ENCODE measurements at places on chromosomes 7 and 10. TPM values are rescaled to one million over a fixed set of nuclear protein-coding genes. Genes with fewer than 3 reads are reported as not detected.
A peak's percentile ranks its signal among the peaks of the same experiment; 100 is the strongest.

GRCh38 chr7:123871998-123872867, 27.3 kb downstream of the HYAL4 start:
- peak; percentile 20 for DNase-seq
- no peaks in the 10 kb centered on the region for H3K27me3 ChIP-seq
- no peaks in the 10 kb centered on the region for H3K36me3 ChIP-seq
- H3K4me3 ChIP-seq = no peak overlapping the region

DNA sequence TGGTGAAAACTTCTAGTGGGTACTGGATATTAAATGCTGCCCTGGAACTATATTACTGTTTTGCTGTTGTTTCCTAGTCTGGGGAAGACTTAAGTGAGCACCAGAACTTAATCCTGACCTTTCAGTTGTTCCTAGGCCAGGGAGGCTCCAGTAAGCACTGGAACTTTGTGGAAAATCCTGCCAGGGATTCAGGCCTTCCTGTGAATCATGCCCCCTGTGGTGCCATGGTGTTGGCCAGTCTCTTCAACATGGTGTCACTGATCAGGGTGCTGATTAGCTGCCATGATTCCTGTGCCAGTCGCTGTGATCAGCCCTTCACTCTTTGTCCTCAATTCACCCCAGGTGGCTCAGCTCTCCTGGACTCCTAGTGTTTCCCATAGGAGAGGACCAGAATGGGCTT, 8.5 kb upstream of the AOAH start:
- no peaks in the 10 kb centered on the region for H3K36me3 ChIP-seq
- H3K4me1 ChIP-seq = peaks cover 12% of the 10 kb centered on the region
- no peak overlapping the region for H3K27ac ChIP-seq
- H3K27me3 ChIP-seq = no peaks in the 10 kb centered on the region
- DNase-seq = no peak

- no peak overlapping the region for H3K27ac ChIP-seq
- H3K4me1 ChIP-seq = no peaks in the 10 kb centered on the region
- H3K4me3 ChIP-seq = no peak overlapping the region
- no peaks in the 10 kb centered on the region for H3K27me3 ChIP-seq
- no peak for DNase-seq
Observed at GRCh38 chr7:137413901-137414300, 70.4 kb upstream of the PTN start.

DNA sequence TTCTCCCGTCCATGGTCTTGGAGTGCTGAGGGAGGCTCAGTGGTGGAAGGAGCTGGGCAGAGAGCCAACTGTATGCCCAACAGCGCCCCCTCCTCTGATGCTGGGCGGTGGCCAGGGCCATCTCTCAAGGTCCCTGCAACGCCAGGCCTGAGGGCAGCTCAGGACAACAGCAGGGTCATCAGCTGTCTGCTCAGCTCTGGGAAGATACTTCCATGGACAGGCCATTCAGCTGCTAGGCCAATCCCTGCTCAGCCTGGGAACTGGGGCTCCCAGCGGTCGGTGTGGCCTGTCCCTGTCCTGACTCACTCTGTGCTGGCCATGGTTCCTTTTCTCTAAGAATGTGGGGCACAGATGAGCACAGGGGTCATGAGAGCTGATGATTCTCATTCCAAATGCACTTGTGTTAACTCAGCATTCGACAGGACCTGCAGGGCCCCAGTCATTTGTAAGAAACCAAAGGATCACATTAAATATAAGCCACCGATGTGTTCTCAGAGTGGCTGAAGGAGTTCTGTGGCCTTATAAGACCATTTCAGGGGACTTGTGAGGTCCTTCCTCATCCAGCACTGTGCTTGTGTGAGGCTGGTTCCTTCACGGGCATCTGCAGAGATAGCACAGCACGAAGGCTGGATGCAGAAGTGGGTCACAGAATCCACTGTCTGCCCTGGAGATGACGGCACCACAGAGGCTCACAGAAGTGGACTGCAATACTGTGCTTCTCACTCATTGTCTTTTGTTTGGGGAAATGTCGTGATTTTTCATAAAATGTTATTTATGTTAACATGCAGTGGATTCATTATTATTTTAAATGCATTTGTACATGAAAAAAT, 73.0 kb downstream of the ADCY1 start:
- H3K4me3 ChIP-seq = no peak overlapping the region
- H3K27ac ChIP-seq = no peak overlapping the region
- no peaks in the 10 kb centered on the region for H3K36me3 ChIP-seq
- no peak for DNase-seq
- H3K4me1 ChIP-seq = no peaks in the 10 kb centered on the region
- peaks cover 4% of the 10 kb centered on the region for H3K27me3 ChIP-seq

DNA sequence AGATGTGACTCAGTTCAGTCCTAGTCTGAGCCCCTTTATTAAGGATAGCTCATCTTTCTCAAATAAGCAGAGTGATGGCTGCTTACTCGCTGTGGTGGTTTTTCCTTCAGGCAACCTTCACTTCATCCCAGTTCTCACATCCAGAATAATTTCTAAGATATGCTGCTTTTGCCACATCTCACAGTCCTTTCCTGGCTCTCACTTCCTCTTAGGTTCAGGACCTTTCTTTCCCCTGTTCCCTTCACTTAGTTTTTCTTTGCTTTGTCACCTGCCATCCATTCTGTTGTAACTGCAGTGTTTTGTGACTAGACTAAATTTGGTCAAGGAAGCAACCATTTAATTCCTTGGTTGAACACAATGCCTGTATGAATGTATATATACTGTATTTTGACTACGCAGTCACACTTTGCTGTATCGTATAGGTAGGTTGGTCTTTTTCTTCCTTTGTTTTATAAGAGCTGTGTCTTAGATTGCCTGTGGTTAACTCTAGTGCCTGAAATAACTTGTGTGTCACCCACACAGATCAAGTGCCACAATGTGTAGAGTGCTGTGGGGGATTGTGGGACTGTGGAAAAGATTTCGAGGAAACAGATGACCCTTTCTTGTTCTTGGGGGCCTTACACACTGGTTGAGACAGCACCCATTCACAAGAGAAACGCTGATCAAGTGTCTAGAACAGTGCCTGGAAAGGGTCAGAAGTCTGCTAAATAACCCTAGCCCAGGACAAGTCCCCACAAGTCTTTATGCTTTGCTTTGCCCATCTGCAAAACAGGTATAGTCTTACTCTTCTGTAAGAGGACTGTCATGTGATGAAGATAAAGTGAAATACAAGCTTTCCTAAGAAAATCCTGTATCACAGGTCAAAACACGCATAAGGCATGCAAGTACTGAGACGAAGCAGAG, 2.6 kb downstream of the ZNF655 start:
- no peak for DNase-seq
- no peaks in the 10 kb centered on the region for H3K27me3 ChIP-seq
- H3K4me3 ChIP-seq = no peak overlapping the region
- no peak overlapping the region for H3K27ac ChIP-seq
- peaks cover 19% of the 10 kb centered on the region for H3K4me1 ChIP-seq

DNA sequence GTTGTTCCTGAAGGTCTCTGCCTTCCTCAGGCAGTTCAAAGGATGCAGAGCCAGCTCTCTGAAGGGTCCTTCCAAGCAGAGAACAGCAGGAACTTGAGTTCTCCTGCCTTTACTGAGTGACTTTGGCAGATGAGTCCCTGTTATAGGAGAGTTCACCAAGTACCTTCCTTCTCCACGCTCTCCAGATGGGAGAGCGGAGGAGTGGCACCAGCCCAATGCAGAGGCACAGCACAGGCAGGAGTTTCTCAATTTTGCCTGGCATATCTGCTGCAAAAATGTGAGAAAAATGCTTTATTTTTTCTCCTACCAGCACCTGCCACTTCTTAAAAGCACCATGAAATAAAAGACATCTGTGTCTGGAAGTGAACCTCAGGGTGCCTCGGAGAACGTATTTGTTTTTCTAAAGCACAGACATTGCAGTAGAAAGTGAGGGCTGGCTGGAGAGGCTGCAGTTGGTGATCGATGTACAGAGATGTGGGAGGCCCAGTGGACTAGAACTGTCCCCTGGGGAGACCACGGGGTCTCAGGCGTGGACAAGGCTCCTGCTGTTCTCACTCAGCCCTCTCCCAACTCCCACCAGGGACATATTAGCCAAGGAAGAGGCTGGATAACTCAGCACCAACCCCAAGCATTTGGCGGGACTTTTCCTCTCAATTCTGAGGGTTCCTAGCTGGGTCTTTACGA, 174.5 kb downstream of the WDR37 start:
- no peak overlapping the region for H3K4me3 ChIP-seq
- H3K4me1 ChIP-seq = no peaks in the 10 kb centered on the region
- H3K36me3 ChIP-seq = no peaks in the 10 kb centered on the region
- H3K27ac ChIP-seq = no peak overlapping the region
- no peaks in the 10 kb centered on the region for H3K27me3 ChIP-seq
- DNase-seq = no peak

- H3K27me3 ChIP-seq = no peaks in the 10 kb centered on the region
- no peak overlapping the region for H3K4me3 ChIP-seq
- no peaks in the 10 kb centered on the region for H3K4me1 ChIP-seq
- H3K36me3 ChIP-seq = no peaks in the 10 kb centered on the region
- DNase-seq = no peak
- no peak overlapping the region for H3K27ac ChIP-seq
Observed at GRCh38 chr10:91603931-91604331, 28.9 kb downstream of the PPP1R3C start.

ELAPOR2 gene
- 11.1 TPM for total RNA-seq

CPXM2 gene
- not detected for total RNA-seq

STK31 gene
- 1.6 TPM for total RNA-seq

PRKRIP1 gene
- 59.1 TPM for total RNA-seq

PRKCQ gene
- 0.15 TPM for total RNA-seq
